ENCODE measurements at places on chromosomes 6 and 20.

GRCh38 chr20:21183722-21184121 is 57.8 kb downstream of the KIZ start:
- DNase-seq: no peak

- no peak for DNase-seq
Observed at GRCh38 chr20:5067877-5068645, 51.7 kb downstream of the PCNA start.

DNA sequence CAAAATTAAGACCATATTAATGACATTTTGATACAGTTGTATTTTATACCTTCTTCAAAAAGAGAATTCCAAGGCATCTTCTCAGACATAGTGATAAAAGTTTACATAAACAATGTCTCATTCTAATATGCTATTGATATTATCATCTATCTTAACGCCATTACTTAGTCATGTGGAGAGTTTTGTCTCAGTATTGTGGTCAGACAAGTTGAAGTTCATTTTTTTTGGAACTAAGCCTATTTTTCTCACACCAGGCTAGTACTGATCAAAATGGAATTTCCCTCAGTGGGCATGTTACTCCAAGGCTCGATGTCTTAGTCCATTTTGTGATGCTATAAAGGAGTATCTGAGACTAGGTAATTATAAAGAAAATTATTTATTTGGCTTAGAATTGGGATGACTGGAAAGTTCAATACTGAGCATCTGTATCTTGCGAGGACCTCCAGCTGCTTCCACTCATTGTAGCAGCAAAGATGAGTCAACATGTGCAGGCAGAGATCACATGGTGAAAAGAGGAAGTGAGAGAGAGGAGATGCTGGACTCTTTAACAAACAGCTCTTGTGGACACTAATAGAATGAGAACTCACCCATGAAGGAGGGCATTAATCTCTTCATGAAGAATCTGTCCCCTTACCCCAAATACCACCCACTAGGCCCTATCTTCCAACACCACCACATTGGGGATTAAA is 825.5 kb upstream of the MANEA start:
- no peak for DNase-seq

- DNase-seq: no peak
Observed at GRCh38 chr6:165847407-165848085, 184.5 kb upstream of the PDE10A start.

DNA sequence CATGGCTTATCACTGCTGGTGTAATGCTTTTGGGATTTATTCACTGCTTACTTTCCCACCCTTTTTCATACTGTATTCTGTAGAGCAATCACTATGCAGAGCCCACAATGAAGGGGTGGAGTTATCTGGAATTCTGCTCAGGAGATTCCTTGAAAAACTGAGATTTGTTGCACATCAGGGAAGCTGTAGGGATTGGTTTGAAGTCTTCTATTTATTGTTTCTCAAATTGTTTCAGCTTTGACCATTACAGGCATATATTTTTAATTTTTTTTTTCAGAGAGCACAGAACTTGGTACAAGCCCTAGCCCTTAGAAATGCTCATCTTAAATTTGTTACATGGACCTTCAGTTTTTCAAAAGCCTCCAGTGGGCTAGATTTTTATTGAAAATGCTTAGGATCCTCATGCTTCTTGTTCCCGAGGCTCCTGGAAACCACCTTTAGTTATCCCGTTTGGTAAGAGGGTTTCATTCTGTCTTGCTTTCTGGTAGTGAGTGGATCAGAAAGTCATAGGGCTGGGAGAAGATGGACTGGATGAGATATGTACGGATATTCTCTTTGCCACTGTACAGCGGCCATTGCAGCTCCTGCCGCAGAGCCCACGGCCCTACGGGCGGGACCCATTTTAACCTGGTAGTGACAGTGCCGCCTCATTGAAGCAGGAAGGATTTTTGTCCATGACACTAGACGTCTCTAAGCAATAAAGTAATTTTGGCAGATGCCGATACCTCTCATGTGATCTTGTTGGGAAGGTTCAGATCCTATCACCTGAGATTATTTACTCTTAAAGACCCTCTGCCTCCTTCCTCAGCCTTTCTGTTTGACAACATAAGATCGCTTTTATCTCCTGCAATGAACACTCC is 45.3 kb upstream of the ZNF184 start:
- no peak for DNase-seq

- peak; percentile 3 for DNase-seq
Observed at GRCh38 chr20:8132484-8133309, 631 bp downstream of the PLCB1 start.

GRCh38 chr6:42781796-42782688 is at the start of gene BICRAL:
Gene BICRAL, plus strand, starts transcription at chr6:42782052. Its CDS starts 39,971 bp downstream, at chr6:42822023.
- peak; percentile 66 for DNase-seq

DNA sequence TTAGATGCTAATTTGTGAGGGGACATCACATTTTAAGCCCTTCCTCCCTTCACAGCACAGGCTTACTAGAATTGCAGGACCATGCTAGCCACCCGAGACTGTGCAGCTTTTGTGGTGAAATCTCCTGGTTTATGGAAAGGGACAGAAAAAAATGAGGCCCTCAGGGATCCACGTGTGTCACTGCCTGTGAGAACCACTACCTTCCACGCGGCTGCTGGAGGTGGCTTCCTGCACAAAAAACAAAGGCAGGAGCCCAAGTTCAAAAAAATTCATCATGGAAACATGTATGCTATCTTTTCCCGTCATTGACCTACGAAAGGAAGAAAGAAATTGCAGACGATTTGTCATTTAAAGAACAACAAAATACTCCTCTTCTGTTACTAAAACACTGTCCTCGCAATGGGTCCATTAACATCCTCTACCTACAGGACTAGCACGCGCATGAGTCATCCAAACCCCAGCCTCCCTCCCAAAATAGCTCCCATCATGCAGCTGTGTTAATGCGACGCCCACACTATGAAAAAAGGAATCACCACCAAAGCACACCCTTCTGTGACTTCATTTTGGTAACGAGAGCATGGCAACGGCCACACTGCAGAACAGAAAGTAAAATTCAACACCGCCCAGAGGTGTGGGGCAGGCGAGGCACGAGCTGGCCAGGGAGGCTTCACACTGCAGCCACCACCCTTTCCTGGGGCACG is 45.7 kb downstream of the RAMACL start:
- peak; percentile 33 for DNase-seq

DNA sequence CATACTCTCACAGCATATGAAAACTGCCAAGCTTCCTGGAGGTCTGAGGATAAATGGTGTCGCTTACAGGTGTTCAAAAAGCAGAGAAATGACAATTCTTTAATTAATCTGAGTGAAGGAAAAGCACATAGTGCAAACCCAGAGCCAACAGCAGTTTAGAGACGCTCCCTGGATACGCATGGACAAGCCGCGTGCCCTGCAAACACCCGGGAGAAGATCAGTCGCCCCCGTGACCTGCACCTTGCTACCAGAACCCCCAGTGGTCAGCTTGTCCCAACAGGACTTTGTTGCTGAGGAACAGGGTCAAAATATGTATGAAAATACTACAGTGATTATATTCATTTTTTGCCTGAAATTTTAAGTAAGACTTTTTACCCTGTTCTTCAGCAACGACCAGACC is 93.9 kb downstream of the PSMG4 start:
- DNase-seq: no peak

DNA sequence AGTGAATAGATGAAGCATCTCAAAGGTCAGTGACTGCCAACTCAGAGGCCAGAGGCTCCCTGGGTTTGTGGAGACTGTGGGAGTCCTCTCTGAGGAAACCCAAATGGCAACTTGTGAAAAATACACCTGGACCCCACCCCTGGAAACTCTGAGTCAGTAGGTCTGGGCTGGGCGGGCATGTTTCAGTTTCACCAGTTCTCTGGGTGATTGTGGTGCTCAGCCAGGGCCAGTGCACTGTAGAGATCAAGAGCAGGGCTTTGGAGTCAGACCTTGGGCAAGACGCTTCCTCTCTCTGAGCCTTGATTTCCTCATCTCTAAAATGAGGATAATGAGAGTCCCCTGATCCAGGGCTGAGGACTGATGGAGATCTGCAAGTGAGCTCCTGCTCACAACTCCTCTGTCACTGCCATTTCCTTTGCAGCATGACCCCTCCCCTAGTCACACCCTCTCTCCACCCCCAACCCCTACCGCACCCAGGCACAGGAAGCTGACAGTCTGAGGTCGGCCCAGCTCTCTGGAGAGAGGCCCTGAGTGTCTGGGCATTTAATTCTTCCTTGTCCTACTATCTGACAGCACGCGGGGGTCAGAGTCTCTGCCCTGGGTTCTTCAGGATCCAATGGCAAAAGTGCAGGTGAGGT is 5.1 kb downstream of the DEF6 start:
- DNase-seq: peak; percentile 80

DNA sequence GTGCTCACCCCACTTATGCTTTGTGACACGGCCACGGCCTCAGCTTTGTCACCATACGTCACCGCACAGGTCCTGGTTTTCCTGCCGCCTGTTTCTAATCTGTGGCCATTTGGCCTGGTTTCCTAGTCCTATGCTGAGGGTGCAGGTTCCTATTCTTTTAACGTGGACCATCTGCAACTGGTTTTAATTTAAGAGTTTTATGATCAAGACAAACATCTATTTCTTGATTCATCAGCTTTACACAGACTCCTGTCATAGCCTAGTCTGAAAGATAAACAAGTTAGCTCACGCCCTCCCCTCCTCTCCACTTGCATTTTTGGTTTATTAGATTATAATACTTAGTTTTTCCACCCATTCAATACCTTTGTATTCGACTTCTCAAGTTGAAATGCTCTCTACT is 97.5 kb upstream of the RPS6KA2 start:
- no peak for DNase-seq

DNA sequence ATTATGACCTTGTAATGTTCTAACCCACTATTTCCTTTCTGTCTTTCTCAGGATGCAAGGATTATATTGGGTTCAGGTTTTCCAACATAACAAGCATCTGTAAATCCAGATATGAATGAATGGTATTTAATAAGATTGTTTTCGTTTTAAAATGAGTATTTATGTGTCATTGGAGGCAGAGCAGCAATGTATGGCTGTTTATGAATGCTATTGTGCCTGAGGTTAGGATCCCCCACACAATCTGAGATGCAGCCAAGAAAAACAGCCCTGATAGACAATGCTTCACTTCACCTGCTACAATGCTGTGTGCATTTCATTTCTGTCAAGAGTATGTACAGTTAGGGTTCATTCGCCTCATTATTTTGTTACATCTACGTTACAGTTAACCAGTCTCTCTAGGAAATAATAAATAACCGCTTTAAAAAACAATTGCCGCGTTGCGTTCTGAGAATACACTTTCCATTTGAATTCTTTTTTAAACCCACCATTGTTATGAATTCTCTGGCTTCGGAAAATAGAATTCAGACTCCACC is 19.6 kb downstream of the TFAP2A start:
- no peak for DNase-seq

GRCh38 chr6:156775717-156776116 is 1.5 kb upstream of the ARID1B start:
- DNase-seq: no peak

DNA sequence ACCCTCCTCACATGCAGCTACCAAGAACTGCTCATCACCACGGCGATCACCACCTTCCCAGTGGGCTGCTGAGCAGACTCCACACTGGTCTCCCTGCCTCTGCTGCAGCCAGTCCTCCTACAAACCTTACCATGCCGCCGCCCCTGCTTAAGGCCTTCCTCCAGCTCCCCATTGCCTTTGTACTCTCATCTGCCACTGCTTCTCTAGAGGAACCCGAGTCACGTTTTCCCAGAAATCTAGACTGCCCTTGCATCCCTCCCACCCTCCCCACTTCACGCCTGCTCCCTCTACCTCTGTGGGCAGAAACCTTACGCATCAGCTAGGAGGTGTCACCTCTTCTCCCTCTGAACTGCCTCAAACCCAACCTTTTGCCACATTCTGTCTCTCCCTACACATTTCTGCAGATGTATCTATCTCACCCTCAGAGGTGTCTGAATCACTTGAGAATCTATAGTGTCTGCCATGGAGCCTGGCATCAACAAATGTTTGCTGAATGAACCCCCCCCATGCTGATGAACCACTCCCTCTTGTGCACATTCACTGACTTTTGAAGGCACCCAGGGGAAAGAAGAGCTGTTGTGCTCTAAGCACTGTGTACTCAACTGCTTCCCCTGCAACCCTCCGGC is 4.3 kb downstream of the E2F1 start:
- no peak for DNase-seq

DNA sequence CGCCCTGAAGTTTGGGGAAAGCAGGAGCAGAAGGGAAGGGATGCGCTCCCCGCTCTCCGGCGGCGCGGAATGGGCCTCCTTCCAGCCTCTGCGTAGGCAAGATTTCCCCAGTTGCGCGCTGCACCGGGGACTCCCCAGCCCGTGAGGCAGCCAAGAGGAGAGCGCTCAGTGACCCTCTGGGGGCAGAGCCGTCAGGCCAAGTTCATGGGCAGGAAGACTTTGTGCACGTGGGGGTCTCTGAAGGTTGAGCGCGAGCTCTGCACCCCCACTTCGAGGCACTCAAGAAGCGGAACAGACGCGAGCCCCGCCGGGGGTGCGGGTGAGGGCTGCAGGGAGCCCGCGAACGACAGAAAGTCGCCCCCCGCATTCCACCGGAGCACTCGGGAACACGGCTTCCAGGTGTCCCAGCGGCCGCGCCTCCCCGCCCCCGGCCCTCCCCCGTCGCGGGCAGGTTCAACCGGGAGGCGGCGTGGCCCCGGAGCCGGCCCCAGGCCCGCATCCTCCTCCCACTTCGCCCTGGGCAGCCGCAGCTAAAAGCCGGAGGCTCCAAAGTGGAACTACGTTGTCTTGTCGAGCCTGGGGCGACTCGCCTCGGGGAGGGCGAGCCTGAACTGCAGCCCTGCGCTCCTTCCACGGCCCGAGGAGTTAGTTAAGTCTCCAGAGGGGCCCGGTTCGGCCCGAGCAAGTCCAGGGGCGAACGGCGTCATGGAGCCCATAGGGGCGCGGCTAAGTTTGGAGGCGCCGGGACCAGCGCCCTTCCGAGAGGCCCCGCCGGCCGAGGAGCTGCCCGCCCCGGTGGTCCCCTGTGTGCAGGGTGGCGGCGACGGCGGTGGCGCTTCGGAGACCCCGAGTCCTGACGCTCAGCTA is at the start of gene PPP1R3G:
PPP1R3G (plus strand) TSS at position 561 of the 867 bp plus-strand sequence; CDS start at position 706, 145 bp downstream.
- no peak for DNase-seq

- DNase-seq: no peak
Observed at GRCh38 chr20:13690943-13691342, 52.2 kb upstream of the TASP1 start.

- DNase-seq: no peak
Observed at GRCh38 chr6:105566503-105566902, 163.6 kb upstream of the PREP start.

GRCh38 chr6:132604635-132605152 is 15.2 kb upstream of the TAAR5 start:
- no peak for DNase-seq

GRCh38 chr20:53344891-53345290 is 248.7 kb downstream of the ZNF217 start:
- DNase-seq: no peak

DNA sequence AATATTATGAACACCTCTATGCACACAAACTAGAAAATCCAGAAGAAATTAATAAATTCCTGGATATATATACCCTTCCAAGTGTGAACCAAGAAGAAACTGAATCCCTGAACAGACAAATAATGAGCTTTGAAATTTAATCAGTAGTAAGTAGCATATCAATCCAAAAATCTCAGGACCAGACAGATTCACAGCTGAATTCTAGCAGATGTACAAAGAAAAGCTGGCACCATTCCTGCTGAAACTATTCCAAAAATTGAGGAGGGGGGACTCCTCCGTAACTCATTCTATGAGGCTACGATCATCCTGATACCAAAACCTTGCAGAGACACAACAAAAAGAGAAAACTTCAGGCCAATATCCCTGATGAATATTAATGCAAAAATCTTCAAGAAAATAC is 67.0 kb upstream of the PDE7B start:
- no peak for DNase-seq

Data from activated CD4-positive, alpha-beta T cell treated with anti-CD3 and anti-CD28 coated beads for 24 hours (primary cell).